ENCODE measurements at places on chromosomes 4 and X.

- DNase-seq, result no peak
Measured at GRCh38 chrX:37786624-37787422, 7.0 kb downstream of the CYBB start.

- DNase-seq, result no peak
Measured at GRCh38 chr4:7186031-7186430, 6.3 kb upstream of the SORCS2 start.

DNA sequence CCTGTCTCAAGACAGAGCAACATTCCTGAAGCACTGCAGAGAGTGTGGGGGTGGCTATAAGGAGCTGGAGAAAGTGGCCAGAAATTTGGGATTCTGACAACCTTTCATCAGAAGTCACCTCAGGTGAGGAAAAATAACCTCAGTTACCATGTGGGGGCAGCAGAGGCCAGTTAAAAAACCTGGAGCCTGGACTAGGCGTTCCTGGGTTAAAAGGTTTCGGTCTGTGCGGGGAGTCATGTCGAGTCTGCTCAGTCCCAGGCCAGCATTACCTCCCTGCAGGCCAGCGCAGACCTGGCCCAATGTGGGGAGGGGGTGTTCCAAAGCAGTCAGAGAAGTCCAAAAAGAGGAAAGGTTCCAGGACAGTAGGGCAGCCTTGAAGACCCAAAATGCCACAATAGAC, 10.9 kb upstream of the NALF2 start:
- DNase-seq, result no peak

GRCh38 chr4:15784959-15785634, 7.0 kb downstream of the CD38 start:
- DNase-seq, result no peak

DNA sequence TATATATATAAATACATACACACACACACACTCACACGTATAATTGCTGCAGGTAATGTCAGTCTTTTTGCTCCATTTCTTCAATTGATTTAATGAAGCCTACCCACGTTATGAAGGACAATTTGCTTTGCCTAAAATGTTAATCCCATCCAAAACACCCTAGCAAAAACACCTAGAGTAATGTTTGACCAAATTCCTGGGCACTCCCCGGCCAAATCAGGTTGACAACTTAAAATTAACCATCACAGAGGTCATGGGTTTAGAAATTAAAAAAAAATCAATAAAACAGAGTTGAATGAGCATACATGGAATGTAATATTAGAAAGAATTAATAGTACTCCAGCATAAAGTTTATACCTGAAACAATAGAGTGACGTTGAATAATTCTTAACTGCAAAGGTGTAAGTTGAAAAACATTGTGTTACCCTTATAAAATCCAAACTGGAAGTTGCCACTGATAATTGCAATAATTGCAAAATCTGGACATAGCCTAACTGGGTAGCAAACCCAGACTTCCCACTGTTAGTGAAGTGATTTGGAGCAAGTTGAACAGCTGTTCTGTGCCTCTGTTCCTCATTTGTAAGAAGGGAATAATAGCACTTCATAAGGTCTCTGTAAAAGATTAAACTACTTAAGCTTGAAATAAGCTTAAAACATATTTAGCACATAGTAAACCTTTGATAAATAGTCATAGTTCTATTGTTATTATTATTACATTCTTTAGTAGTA, 2120.5 kb downstream of the PCDH7 start:
- no peak for DNase-seq

DNA sequence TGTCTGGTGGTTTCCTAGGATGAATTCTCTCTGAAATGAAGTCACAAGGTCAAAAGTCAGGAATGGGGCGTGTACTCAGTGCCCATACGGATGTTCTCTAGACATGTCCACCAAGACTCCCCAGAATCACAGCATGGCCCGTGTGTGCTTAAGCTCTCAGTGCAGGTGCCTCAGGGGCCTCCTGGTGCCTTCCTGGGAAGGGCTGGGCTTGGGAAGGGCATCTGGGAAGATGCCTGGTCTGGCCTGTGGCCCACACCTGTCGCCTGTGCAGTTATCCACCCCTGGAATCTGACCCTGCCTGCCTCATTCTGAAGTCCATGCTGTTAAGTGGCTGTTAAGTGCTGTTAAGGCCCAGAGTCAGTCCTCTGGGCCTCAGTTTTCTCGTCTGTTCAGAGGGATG, 31.2 kb downstream of the SORCS2 start:
- DNase-seq, result no peak

Data from stimulated activated CD8-positive, alpha-beta memory T cell treated with anti-CD3 and anti-CD28 coated beads, Interleukin-4, amount 100 ng/mL, for 1 hour (primary cell).